NCI-H1092 treated with DMSO at 0.1 percent for 48 hours (cell line): ENCODE measurements at places on chromosomes 2 and 18.

GRCh38 chr2:136207030-136207623, 89.2 kb upstream of the CXCR4 start:
- DNase-seq: peak; percentile 33

- DNase-seq: no peak
Measured at GRCh38 chr18:51017140-51017879, 12.7 kb upstream of the SMAD4 start.

- DNase-seq: no peak
Measured at GRCh38 chr2:28707592-28707991, 44.0 kb upstream of the PPP1CB start.

GRCh38 chr2:241463276-241464135, 44.9 kb downstream of the STK25 start:
- DNase-seq: no peak

DNA sequence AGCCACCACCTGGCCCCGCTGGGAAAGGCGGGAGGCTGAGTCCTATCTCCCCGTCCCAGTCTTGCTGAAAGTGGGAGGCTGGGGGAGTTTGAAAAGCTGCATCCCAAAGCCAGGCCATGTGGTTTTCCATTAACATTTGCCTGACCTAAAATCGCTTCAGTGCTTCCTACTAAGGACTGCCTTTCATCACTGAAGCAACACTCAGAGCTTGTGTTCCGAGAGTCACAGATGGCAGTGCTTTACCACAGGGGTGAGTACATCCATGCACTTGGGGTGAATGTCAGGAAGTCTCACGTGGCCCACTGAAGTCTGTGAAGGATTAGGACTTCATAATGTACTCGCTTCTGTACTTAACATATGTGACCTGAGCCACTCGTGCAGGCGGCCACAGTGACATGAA, 43.3 kb downstream of the PXDN start:
- no peak for DNase-seq

DNA sequence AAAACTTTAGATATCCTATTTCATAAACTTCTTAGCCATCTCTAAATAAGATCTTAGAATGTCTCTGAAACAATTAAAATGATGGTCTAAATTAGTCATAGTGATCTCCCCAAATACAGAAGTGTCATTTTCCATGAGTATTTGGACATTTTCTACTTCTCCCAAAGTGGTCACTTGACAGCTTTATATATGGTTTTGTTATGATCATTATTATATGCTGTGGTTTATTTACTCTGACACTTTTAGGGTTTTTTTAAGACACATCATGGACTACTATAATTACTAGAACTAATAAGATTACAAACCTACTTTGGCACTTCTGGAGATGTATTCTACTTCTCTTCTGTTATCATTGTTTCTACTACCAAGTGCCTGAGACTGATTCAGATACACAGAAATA, 47.1 kb downstream of the SLC25A12 start:
- no peak for DNase-seq

- DNase-seq: no peak
Measured at GRCh38 chr18:13628211-13628610, 98.1 kb downstream of the FAM210A start.

- no peak for DNase-seq
Measured at GRCh38 chr2:104845946-104846785, 7.7 kb upstream of the POU3F3 start.

DNA sequence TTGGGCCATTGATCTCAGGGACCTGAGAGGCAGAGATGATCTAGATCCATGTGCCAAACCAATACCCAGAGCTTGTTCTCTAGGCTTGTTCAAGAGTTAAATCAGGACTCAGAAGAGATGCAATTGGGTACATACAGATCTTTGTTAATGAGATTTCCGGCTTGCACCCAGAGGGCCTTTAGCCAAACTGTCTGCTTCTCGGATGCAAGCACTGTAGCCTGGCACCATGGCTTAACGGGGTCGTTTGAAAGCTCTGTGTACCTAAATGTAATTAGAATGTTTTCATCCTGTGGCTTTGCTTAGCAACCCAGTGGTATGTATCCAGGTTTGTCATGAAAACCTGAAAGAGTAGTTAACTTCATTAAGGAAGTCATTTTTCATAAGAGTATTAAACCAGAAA, 94.2 kb downstream of the TPGS2 start:
- no peak for DNase-seq

DNA sequence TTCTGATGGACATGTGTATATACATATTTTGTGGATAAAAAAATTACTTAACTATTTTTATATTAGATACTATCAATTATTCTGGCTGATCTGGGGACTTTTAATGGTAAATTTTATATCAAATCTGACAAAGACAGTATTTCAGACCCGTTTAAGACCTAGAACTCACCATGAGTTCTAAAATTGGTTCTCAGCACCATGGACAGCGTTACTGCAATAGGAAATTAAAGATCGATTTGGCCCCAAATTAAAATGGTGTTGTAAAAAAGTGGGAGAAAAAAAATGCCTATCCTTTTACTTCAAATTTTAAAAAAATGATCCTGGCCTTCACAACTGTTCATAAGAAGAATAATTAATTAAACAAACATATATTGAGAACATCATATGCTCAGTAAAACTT, 919 bp upstream of the SCN2A start:
- DNase-seq: no peak

DNA sequence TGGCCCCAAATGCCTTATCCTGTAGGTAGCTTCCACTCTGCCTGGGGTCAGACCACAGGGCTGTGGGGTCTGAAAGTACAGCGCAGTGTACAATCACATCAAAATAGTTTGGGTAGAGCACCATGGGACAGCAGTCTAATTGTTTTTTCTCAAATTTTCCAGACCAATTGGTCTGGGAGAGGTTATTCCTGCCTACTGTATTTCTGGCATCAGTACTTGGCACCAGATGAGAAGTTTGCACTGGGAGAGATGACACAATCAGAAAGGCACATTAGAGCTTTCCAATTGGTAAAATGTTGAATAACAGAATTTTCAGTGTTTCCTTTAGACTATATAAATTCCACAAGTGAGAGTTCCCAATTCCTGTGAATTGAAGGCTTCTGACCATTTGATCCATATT, 30.9 kb upstream of the LRRTM1 start:
- no peak for DNase-seq

GRCh38 chr2:5562426-5562825, 129.8 kb upstream of the SOX11 start:
- no peak for DNase-seq

GRCh38 chr2:127641846-127642507, 4.0 kb upstream of the GPR17 start:
- DNase-seq: no peak

- DNase-seq: no peak
Measured at GRCh38 chr2:68391869-68392268, 26.8 kb downstream of the PLEK start.

- no peak for DNase-seq
Measured at GRCh38 chr2:69945941-69946340, 15.5 kb downstream of the ASPRV1 start.

- DNase-seq: peak; percentile 42
Measured at GRCh38 chr2:172704072-172704936, 31.3 kb upstream of the RAPGEF4 start.

- no peak for DNase-seq
Measured at GRCh38 chr2:64656379-64656778, 2.7 kb upstream of the SERTAD2 start.

GRCh38 chr2:16321256-16321655, 344.4 kb downstream of the CYRIA start:
- DNase-seq: no peak

DNA sequence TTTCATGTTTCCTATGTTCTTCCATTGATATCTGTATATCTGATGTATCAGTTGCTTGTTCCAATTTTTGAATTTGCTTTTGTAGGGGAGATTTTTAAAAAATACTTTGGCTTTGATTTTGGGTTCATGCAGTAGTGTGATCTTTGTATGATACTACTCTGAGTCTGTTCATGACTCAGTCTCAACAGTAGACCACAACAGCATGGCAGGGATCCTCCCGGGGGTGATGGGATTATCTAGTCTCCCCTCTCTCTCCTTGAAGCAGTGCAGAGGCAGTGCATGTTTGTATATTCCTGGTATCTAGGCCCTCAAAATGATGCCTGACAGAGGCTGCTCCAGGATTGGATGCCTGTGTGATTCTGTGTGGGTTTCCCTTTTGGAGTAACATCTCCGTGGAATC, 55.3 kb downstream of the G6PC2 start:
- no peak for DNase-seq

- DNase-seq: no peak
Measured at GRCh38 chr2:113098041-113098440, 29.4 kb upstream of the IL1RN start.

- no peak for DNase-seq
Measured at GRCh38 chr2:40497251-40497859, 45.5 kb upstream of the SLC8A1 start.

- DNase-seq: peak; percentile 46
Measured at GRCh38 chr2:175855236-175855635, 146.8 kb downstream of the LNPK start.

- no peak for DNase-seq
Measured at GRCh38 chr2:101380376-101380775, 6.9 kb downstream of the CREG2 start.

DNA sequence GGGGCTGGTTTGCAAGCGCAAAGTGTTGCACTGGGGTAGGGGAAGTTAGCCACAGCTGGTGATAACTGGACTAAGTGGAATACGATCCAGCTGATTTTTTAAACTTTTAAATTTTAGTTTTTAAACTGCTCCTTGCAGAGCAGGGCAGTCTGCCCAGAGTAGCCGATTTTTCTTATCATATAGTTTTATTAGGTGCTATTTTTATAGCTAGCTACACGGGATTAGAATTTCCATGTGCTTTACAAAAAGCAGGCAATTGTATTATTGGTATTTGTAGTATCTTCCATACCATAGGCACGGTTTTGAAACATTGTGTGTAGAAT, 9.6 kb downstream of the CPLX4 start:
- DNase-seq: no peak

DNA sequence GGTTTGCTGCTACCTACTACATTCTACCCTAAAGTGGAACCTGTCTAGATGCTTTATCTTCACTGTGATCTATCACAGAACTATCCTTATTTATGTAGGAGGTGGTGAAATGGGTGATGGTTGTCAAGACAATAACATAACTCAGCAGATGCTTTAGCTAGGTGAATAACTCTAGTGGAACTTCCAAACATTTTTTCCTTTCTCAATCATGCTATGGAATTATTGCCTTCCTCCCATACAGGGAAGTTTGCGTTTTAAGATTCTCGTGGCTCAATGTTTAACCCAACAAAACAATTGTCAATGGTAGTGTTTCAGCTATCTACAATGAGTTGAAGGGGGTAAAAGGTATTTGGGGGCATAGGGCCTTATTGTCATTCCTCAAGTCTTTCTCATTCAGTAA, 82.6 kb upstream of the GLI2 start:
- DNase-seq: no peak

- DNase-seq: peak; percentile 55
Measured at GRCh38 chr2:26330114-26330549, 15.8 kb upstream of the SELENOI start.

- peak; percentile 6 for DNase-seq
Measured at GRCh38 chr2:191318037-191318728, 73.0 kb downstream of the MYO1B start.

DNA sequence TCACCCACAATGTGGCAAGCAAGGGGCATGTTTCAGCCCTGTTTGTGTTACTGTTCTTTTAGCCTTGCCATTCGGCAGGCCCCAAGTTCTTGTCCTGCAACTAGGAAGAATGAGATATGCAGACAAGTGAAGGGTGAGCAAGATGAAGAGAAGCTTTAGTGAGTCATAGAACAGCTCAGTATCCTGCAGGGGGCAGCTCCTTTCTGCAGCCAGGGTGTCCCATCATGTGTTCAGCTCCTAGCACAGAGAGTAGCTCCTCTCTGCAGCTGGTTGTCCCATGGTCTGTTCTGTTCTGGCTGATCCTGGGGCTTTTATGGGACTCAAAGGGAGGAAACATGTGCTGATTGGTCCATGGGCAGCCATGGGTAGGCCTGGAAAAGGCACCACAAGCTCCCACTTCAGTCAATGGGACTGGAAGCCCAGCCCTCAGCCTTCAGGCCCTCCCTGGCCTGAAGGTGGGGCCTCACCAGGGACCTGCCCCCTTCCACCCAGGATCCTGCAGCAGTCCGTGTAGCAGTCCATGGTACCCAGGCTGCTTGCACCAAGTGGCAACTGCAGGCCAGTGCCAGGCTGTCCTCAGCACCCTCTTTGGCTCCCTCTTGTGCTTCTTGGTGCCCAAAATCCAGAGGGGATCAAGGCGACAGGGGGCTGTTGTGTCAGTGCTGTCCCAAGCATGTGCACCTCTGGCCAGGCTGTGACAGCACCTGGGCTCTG, 326.4 kb downstream of the NR4A2 start:
- no peak for DNase-seq

- no peak for DNase-seq
Measured at GRCh38 chr2:216031960-216032689, 18.8 kb upstream of the MREG start.

DNA sequence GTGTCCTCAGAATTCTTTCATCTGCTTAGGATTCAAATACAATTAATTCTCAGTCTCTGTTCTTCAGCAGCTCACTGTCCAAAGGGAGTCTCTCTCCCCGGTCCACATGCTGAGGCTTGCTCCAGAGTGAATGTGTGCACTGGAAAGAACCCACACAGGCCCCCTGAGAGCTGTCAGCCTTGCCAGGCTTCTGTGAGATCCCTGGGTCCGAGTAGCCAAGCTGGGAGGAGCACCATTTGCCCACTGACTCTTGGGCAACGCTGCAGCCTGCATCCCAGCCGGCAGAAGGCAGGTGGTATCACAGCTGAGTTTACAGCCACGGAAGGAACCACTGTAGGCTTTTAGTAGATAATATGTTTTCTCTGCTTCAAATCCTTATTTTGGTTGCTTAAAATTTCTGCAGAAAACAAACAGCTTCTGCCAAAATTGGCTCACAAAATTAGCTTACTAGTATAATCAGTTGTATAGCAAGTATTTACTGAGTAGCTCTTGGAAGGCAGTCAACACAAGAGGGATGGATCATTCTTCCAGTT, 21.4 kb upstream of the LTBP1 start:
- DNase-seq: no peak

DNA sequence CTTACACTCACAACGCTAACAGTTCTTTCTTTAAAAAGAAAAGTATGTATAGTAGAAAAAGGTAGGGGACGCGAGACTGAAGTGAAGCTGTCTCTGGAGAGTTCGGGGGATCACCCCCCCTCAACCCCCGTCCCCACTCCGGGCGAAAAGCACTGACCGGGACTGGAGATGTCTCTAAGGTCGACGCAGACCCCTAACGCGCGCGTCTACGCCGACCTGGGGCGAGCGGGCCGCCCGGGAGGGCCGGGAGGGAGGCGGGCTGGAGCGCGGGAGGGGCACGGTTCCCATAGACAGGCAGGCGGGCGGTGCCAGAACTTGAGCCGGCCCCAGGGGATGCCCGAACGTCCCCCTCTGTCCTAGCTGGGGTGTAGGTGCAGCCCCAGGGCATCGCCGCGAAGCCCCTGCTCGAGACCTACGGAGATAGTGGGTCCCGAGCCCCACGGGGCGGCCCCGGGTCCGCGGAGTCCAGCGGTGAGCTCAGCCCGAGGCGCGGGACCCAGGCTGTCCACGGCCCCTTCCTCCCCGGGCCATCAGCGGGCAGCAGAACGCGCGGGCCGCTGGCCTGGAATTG, 82.2 kb downstream of the CHRNA1 start:
- no peak for DNase-seq
